ENCODE measurements at places on chromosomes 5 and 9.
A peak's percentile ranks its signal among the peaks of the same experiment; 100 is the strongest.

DNA sequence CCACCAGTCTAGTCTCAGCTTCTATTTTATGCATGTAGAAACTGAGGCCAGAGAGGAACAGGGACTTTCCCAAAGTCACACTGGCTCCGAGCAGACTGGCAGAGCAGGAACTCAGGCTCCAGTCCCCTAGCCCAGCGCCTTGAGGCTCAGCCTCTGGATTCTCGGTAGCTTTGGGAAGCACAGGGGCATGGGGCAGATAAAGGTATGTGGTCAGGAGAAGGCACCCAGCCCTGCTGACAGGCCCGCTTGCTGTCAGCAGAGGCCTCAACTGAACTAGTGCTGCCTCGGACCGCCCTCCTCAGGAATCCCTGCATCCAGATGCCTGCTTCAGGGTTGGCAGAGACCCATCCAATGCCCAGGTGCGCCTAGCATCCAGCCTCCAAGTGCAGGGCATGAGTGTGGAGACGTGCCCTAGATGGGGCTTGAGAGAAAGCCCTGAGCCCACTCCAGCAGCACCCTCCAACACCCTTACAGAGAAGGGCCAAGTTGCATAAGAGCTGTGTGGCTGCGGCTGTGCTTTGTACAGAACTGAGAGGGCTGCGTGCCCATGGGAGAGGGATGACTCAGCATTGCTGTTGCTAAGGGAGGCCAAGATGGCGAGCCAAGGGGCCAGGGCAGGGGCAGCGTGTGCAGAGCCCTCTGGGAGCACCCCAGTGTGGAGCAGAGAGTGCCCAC, 168.6 kb downstream of the MACROH2A1 start:
- no peak for DNase-seq

DNA sequence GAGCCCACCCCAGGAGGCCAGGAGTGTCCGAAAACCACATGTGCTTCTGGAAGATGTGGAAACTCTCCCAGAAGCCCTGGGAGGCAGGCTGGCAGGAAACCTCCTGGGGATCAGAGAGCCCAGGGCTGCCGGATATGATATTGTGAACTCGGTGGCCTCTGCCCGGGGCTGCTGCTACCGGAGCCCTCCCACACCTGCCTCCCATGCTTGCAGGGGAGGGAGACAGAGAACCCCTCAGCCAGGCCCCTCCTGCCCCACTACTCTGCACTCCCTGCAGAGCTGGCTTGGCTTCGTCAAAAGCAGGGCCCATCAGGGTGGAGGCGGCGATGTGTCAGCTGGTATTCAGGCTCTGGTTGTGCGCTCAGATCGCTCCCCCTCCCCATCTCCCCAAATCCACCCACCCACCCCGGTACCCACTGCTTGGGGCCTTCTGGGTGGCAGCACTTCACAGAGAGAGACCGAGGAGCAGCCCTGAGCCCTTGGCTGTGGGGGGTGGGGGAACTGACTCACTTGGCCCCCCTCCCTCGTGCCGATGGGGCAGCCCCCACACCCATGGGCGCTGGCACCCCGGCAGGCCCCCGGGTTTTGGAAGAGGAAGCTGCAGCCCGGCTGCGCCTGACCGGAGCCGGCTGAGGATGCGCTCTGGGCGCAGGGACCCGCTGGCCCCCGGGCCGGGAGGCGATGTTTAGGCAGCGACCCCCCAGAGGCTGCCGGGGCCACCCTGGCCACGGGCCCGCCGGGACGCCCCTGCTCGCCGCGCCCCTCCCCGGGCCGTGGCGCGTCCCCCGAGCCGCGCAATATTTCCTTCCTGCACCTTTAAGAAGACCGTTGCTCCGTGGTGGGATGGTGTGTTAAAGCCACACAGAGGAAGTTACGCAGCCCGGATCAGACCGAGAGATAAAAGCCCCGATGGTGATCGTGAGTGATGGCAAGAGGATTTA, 786 bp upstream of the NTNG2 start:
- peak; percentile 21 for DNase-seq

DNA sequence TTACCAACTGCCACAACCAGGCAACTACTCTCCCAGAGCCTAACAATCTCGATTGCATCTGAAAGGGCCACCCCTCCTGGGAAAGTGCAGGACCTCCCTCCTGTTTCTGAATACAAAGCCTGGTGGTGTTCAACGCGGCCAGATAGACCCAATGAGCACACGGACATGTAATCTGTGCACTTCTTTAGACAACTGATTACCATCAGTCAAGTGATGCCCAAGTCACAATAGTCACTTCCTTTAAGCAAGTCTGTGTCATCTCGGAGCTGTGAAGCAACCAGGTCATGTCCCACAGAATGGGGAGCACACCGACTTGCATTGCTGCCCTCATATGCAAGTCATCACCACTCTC, 739 bp downstream of the C9orf72 start:
- no peak for DNase-seq

GRCh38 chr5:103867857-103868598, 305.4 kb upstream of the NUDT12 start:
- no peak for DNase-seq

- no peak for DNase-seq
Observed at GRCh38 chr5:7762267-7762666, 88.7 kb downstream of the CFAP90 start.
